Left kidney (tissue), 8 donors: ENCODE measurements at places on chromosomes 3 and 15. TPM values are rescaled to one million over a fixed set of nuclear protein-coding genes. Genes with fewer than 3 reads are reported as not detected.

- DNase-seq = no peak
Measured at GRCh38 chr3:189202583-189202982, 30.8 kb downstream of the TPRG1 start.

DNA sequence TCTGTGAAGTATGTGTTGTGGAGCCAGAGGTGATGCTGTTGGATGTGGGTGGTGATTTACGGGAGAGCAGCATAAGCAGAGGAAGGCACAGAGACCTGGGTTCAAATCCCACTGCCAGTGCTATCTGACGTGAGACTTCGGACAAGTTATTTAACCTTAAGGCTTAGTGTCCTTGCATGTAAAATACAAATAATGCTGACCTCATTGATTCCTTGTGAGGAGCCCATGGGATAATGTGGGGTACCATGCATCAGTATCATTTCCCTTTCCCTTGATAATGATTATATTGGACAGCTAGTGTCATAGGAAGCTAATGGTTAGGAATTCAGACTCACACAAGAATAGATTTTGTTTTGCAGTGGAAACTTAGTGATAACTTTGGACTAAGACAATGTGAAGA lies 141.6 kb downstream of the SLCO3A1 start:
- DNase-seq = no peak

ADCY5 gene
- 10.6 TPM for polyA plus RNA-seq

DNA sequence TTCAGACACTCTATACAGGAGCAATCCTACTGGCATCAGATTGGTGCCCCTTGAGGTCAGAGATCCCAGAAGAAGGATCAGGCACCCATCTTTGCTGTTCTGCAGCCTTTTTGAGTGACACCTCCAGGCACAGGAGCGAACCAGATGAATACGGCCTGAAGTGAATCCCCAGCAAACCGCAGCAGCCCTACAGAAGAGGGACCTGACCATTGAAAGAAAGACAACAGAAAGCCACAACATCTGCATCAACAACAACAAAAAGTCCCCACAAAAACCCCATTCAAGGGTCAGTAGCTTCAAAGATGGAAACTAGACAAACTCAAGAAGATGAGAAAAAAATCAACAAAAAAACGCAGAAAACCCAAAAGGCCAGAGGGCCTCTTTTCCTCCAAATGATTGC lies 130.4 kb downstream of the PPM1L start:
- DNase-seq = no peak

NDUFAF3 gene
- 50.2 TPM for polyA plus RNA-seq

SENP7 gene
- 101 TPM for polyA plus RNA-seq

ARGFX gene
- polyA plus RNA-seq = not detected

GRCh38 chr3:172259726-172260248 lies 188.5 kb downstream of the GHSR start:
- DNase-seq = peak; percentile 22

CCDC39 gene
- polyA plus RNA-seq = 9.8 TPM

DNAJC17 gene
- polyA plus RNA-seq = 41.1 TPM

GRCh38 chr3:105339946-105340345 lies 26.8 kb upstream of the ALCAM start:
- no peak for DNase-seq

DNA sequence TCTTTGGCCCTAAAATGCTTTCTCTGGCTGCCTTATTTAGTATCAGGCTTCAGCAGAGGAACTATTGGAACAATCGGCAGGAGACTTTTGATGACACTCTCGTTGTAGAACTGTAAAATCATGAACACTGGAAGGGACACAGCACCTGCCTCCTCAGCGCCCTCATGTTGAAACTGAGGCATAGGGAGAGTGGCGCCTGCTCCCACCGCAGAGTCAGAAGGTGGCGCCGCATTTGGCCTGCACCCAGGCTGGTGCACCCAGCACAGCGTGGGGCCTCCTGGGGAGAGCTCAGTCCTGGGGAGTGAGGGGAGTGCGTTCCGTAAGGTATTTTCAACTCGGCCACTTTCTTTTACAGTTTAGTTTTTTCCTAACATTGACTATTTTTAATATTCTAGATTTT lies 78.2 kb upstream of the BLM start:
- no peak for DNase-seq

AHSG gene
- 0.62 TPM for polyA plus RNA-seq

- DNase-seq = no peak
Measured at GRCh38 chr3:70811880-70812279, 499.4 kb upstream of the MDFIC2 start.

- DNase-seq = no peak
Measured at GRCh38 chr3:64898941-64899340, 211.1 kb upstream of the ADAMTS9 start.

TTLL13 gene
- 0.45 TPM for polyA plus RNA-seq

GRCh38 chr15:36501063-36501678 lies 78.3 kb upstream of the CDIN1 start:
- peak; percentile 90 for DNase-seq

- no peak for DNase-seq
Measured at GRCh38 chr3:87313641-87314040, 37.3 kb upstream of the POU1F1 start.

TMEM108 gene
- 1.6 TPM for polyA plus RNA-seq

DNA sequence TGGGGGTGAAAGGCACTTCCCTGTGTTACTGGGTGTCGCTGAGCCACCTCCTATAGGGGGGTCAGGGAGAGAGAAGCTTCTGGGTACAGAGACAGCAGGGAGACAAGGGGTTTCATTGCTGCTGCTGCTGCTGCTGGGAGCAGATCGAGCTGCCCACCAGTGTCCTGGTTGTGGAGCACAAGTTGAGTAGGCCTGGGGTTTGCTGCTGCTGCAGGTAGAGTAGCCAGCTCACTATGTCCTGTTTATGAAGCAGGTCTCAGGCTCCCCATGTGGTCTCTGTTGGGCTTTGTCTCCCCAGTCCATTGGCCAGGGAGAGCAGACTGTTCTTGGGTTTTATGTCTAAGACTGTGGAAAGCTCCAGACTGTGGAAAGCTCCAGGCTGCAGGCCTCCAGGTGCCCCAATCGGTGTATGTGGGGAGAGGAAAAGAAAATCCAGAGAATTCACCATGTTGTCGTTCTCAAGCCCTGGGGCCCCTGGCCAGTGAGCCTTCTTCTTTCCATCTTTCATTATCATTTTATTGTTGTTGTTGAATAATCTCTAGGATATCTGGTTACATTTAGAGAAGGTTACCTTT lies 157.8 kb downstream of the ADAMTS17 start:
- DNase-seq = no peak

MYH15 gene
- polyA plus RNA-seq = 0.63 TPM

- DNase-seq = no peak
Measured at GRCh38 chr15:39511916-39512260, 69.0 kb upstream of the THBS1 start.

DNA sequence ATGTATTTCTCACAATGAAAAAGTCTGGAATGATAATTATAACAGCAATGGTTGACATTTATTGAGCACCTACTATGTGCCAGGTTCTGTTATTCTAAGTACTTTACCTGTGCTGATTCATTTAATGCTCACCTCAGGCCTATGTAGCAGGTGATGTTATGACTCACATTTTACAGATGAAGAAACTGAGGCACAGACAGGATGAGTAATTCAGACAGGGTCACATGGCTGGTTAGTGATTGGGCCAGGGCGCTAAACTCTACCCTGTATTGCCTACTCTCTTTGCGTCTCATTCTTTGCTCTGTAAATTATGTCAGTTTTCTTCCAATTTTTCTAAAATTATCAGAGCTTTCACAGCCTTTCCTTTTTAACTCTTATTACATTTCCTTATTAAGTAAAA lies 98.3 kb downstream of the PIK3R4 start:
- no peak for DNase-seq

DNA sequence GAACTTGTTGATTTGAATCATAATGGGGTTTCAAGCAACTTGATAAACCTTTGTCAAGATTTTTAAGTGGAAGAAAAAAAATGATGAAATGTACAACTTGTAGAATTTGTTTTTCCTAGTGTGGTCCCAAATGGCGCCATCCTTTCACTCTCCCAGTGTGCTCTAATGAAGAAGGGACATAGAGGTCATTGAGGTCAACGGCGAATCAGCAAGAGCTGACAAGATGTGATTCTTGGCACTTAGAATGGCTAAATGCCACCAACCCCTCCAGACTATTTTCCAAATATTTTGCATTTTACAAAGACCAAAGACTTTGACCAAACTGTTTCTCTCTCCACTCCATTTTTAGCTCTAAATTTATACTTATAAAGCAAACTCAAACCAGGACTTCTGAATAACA lies 320.2 kb upstream of the MME start:
- DNase-seq = no peak

GRCh38 chr3:22228705-22229104 lies 477.7 kb upstream of the ZNF385D start:
- no peak for DNase-seq

- no peak for DNase-seq
Measured at GRCh38 chr3:122920986-122921385, 106.6 kb downstream of the SEMA5B start.

DNA sequence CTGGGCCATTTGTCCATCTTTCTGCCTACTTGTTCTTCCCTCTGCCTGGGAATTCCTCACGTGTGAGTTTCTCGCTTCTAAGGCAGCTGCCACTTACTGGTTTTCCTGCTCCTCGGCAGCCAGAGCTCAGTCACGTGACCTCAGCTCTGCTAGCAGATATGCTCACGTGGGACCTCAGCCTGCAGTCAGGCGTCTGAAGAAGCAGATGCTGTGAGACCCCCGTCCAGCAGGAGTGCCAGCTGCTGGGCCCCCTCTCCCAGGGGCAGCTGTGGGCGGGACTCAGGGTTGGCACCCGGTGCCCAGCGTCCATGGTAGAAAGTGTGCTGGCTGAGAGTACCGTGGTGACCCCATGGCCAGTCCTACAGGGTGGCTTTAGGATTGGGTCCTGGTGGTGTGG lies 161.3 kb upstream of the TLE3 start:
- DNase-seq = peak; percentile 73

GRCh38 chr3:20990896-20991295 lies 760.1 kb downstream of the ZNF385D start:
- no peak for DNase-seq

DNA sequence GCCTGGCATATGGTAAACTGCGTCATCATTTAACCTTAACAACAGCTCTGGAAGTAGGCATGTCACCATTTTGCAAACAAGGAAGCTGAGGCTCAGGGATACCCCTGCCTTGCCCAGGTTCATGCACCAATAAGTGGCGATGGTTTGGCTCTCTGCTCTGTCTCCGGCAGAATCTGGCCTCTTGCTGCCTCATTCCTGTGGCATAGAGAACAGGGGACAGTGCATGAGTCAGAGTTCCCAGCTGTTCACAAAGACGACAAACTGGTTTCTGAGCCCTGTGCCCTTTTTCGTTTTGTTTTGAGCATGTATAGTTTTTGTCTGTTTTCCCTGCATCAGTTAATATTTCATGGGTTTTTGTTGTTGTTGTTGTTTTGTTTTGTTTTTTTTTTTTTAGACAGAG lies 236.8 kb downstream of the OPA1 start:
- DNase-seq = no peak

C3orf49 gene
- polyA plus RNA-seq = 1.00 TPM
